ENCODE measurements at places on chromosomes 12 and 14. TPM values are rescaled to one million over a fixed set of nuclear protein-coding genes. Genes with fewer than 3 reads are reported as not detected.

DPPA3 gene
- total RNA-seq = not detected

DNA sequence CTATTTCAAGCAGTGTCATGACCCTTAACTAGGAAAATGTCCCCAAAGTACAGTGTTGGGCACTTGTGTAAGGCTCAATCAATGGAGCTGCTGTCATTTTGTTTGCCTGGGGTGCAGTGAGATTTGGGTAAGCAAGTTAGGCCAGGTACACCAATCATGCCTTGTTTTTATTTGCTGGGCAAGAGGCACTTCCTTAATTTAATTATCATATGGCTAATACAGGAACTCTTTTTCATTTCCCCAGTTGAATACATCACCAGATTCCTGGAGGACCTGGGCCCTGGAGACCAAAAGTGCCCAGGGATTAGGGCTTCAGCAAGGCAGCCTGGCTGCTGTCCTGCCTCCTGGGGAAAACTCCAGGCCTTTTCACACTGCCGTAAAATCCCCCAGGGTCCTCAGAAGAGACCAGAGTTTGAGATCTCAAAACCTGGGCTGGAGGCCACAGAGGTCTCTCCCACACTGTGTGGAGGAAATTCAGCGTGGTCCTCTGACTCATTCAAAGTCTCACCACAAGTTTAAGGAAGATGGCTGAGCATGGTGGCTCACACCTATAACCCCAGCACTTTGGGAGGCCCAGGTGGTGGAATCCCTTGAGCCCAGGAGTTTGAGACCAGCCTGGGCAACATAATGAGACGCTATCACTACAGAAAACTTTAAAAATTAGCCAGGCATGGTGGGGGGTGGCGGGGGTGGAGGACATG is 28.4 kb upstream of the FOXN3 start:
- H3K27ac ChIP-seq = no peak overlapping the region
- no peak for DNase-seq
- H3K27me3 ChIP-seq = no peaks in the 10 kb centered on the region
- no peaks in the 10 kb centered on the region for H3K36me3 ChIP-seq
- H3K4me1 ChIP-seq = peaks cover 2% of the 10 kb centered on the region

- peaks cover 48% of the 10 kb centered on the region for H3K36me3 ChIP-seq
- H3K4me3 ChIP-seq = no peak overlapping the region
- no peak overlapping the region for H3K27ac ChIP-seq
- H3K4me1 ChIP-seq = peaks cover 19% of the 10 kb centered on the region
Measured at GRCh38 chr12:120110550-120111501, 5.7 kb downstream of the RAB35 start.

DNA sequence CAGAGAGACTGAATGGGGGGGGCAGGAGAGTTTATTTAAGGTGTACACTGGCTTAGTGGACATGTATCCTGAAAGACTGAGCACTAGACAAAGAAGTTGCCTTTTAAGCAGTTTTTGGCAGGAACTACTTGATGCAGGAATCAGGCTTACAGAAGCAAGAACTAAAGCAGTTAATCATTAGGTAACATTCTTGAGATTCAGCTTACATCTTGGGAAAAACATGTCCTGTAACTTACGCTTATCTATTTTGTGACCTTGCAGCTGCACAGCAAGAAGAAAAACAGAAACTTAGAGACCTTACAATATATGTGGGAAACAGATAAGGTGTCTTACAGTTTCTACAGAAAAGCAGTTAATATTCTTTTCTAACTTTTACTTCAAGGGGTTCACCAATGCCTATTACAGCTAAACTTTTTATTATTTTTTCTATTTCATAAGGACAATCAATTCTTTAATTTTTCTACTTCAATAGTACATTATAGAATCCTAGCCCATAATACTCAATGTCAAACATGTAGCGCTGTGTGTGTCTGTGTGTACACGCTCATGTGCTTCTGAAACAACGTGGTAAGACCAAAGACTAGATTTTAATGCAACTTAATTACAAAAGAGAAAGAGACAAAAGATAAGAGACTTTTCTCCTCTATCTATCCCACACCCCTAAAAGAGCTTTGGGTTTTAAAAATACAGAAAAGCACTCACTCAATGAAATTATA is 276.9 kb downstream of the PRKD1 start:
- H3K27ac ChIP-seq = no peak overlapping the region
- H3K4me1 ChIP-seq = peaks cover 4% of the 10 kb centered on the region
- H3K27me3 ChIP-seq = no peaks in the 10 kb centered on the region

DNA sequence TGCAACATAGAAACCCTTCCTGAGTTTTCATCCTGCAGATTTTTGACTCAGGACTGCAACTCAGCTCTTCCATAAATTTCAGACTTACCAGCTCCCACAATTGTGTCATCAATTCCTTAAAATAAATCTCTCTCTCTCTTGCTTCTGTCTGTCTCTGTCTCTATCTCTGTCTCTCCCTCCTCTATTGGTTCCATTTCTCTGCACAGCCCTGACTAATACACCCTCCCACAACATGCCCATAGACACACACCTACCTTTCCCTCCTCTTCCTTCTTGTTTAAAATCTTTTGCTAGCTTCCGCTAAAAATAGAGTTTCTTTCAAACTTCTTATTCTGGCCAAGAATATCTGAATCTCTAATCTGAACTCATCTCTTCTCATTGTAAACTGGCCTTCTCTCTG is 22.9 kb upstream of the PTHLH start:
- H3K36me3 ChIP-seq = no peaks in the 10 kb centered on the region
- H3K4me1 ChIP-seq = no peaks in the 10 kb centered on the region
- no peaks in the 10 kb centered on the region for H3K27me3 ChIP-seq
- no peak overlapping the region for H3K4me3 ChIP-seq

GRCh38 chr14:23121361-23121771 is 2.3 kb upstream of the CEBPE start:
- no peak overlapping the region for H3K27ac ChIP-seq
- H3K36me3 ChIP-seq = no peaks in the 10 kb centered on the region
- peaks cover 12% of the 10 kb centered on the region for H3K4me1 ChIP-seq

GRCh38 chr14:25412998-25413397 is 363.1 kb upstream of the STXBP6 start:
- no peaks in the 10 kb centered on the region for H3K27me3 ChIP-seq
- no peak overlapping the region for H3K4me3 ChIP-seq
- H3K27ac ChIP-seq = peak overlapping the region; percentile 48
- H3K36me3 ChIP-seq = no peaks in the 10 kb centered on the region
- peaks cover 6% of the 10 kb centered on the region for H3K4me1 ChIP-seq
- peak; percentile 63 for DNase-seq

GRCh38 chr12:116201908-116202307 is 75.6 kb downstream of the MED13L start:
- no peak overlapping the region for H3K4me3 ChIP-seq
- H3K4me1 ChIP-seq = peaks cover 4% of the 10 kb centered on the region
- H3K27ac ChIP-seq = peak overlapping the region; percentile 49
- no peaks in the 10 kb centered on the region for H3K36me3 ChIP-seq
- DNase-seq = peak; percentile 49

DNA sequence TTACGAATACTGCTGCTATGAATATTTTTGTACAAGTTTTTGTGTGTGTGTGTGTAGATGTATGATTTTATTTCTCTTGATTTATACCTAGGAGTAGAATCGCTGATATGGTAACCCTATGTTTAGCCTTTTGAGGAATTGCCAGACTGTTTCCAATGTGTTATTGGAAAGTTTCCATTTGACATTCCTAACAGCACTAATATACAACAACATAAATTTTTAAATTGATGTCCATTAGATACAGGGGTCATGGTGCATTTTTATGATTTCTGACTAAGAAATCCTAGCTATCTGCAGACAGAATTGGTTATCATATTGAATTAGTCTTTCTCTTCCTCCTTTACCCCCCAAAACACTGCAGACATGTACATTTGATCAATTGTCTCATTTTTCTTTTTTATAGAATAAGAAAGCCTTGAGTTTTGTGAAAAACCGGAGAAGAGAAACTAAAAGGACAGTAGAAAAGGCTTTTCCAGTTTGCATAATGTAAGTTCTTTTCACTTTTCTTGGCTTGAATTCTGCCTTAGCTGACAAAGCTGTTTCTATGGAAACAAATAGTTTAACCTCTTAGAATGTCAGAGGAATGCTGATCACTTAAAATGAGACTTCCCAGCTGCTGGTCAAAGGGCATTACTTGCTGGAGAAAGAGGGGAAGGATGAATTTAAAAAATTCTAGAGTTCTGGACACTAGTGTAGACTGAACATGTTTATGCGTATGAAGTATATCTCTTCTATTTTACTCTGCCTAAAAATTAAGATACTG is 28.2 kb downstream of the PALS1 start:
- peaks cover 5% of the 10 kb centered on the region for H3K4me1 ChIP-seq
- H3K27ac ChIP-seq = peak overlapping the region; percentile 80
- H3K36me3 ChIP-seq = no peaks in the 10 kb centered on the region
- H3K27me3 ChIP-seq = no peaks in the 10 kb centered on the region
- DNase-seq = no peak

RPL10L gene
- not detected for total RNA-seq

- H3K36me3 ChIP-seq = no peaks in the 10 kb centered on the region
- H3K27ac ChIP-seq = no peak overlapping the region
- no peak overlapping the region for H3K4me3 ChIP-seq
- no peaks in the 10 kb centered on the region for H3K27me3 ChIP-seq
- H3K4me1 ChIP-seq = no peaks in the 10 kb centered on the region
Measured at GRCh38 chr14:96792003-96792402, 5.2 kb upstream of the VRK1 start.

JPH4 gene
- 12.5 TPM for total RNA-seq

DNA sequence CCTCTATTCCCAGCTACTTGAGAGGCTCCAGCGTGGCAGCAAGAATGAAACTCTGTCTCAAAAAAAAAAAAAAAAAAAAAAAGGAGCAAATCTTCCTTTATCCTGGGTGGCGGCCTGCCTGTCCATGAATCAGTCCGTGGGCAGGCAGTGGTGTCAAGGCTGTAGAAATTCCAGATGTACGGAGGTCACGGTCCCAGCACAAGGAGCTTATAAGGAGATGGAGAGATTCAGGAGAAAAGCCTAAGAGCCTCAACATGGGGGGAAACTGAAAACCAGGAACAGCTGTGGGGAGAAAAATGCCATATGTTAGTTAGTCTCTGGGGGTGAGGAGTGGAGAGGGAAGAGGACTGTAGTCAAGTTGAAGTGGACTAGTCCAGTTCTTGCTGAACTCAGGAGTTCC is 130.5 kb upstream of the CRY1 start:
- H3K27me3 ChIP-seq = no peaks in the 10 kb centered on the region
- H3K4me1 ChIP-seq = peaks cover 4% of the 10 kb centered on the region
- H3K27ac ChIP-seq = no peak overlapping the region
- H3K4me3 ChIP-seq = no peak overlapping the region
- DNase-seq = no peak

GRCh38 chr14:92502541-92503286 is 10.9 kb upstream of the RIN3 start:
- no peaks in the 10 kb centered on the region for H3K27me3 ChIP-seq
- H3K4me1 ChIP-seq = peaks cover 17% of the 10 kb centered on the region
- no peak for DNase-seq
- no peaks in the 10 kb centered on the region for H3K36me3 ChIP-seq
- no peak overlapping the region for H3K27ac ChIP-seq

DNA sequence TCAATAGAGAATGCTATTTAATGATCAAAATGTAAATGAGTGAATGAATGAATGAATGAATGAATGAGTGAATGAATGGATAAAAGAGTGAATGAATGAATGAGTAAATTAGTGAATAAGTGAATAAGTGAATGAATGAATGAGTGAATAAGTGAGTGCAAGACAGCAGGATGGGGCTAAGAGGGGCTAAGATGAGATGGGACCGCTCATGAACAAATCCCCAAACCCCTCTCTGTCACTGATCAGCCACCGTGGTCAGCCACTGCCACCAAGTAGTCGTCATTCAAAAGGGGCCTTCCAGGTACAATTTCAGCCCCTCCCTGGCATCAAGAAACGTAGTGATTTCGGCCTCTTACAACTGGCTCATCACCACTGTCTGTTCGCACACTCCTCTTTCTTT is 79.2 kb downstream of the BCL11B start:
- no peak overlapping the region for H3K27ac ChIP-seq
- no peak for DNase-seq
- no peaks in the 10 kb centered on the region for H3K36me3 ChIP-seq

DNA sequence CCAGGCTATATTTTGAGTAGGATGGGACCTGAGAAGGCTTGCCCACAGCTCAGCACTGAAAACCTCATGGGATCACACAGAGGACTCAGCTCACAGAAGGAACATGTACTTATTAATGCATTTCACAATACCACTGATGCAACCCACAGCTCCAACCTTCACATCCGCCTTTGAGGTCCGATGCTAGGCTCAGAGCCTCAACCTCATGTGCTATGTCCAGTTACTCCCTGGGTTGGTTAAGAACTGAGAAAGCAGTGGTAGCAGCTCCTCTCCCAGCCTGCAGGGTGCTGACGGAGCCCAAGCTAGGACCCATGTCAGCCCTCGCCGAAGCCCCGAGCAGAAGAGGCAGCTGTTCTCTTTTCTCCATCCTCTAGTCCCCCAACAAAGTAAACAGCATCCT is 52.9 kb downstream of the SPTB start:
- peaks cover 31% of the 10 kb centered on the region for H3K4me1 ChIP-seq
- H3K27ac ChIP-seq = no peak overlapping the region
- no peaks in the 10 kb centered on the region for H3K27me3 ChIP-seq
- peaks cover 5% of the 10 kb centered on the region for H3K36me3 ChIP-seq
- no peak for DNase-seq

TAS2R7 gene
- total RNA-seq = 0.33 TPM

GRCh38 chr12:31261744-31262143 is 64.2 kb downstream of the SINHCAF start:
- H3K27me3 ChIP-seq = no peaks in the 10 kb centered on the region
- no peaks in the 10 kb centered on the region for H3K36me3 ChIP-seq
- H3K27ac ChIP-seq = no peak overlapping the region

GRCh38 chr12:24937553-24938244 is 11.2 kb downstream of the BCAT1 start:
- H3K4me1 ChIP-seq = no peaks in the 10 kb centered on the region
- no peak overlapping the region for H3K4me3 ChIP-seq
- no peak for DNase-seq
- no peaks in the 10 kb centered on the region for H3K27me3 ChIP-seq

- H3K27ac ChIP-seq = no peak overlapping the region
- H3K27me3 ChIP-seq = no peaks in the 10 kb centered on the region
- peaks cover 86% of the 10 kb centered on the region for H3K36me3 ChIP-seq
- no peaks in the 10 kb centered on the region for H3K4me1 ChIP-seq
Measured at GRCh38 chr12:132066345-132066685, 77.8 kb downstream of the DDX51 start.

DNA sequence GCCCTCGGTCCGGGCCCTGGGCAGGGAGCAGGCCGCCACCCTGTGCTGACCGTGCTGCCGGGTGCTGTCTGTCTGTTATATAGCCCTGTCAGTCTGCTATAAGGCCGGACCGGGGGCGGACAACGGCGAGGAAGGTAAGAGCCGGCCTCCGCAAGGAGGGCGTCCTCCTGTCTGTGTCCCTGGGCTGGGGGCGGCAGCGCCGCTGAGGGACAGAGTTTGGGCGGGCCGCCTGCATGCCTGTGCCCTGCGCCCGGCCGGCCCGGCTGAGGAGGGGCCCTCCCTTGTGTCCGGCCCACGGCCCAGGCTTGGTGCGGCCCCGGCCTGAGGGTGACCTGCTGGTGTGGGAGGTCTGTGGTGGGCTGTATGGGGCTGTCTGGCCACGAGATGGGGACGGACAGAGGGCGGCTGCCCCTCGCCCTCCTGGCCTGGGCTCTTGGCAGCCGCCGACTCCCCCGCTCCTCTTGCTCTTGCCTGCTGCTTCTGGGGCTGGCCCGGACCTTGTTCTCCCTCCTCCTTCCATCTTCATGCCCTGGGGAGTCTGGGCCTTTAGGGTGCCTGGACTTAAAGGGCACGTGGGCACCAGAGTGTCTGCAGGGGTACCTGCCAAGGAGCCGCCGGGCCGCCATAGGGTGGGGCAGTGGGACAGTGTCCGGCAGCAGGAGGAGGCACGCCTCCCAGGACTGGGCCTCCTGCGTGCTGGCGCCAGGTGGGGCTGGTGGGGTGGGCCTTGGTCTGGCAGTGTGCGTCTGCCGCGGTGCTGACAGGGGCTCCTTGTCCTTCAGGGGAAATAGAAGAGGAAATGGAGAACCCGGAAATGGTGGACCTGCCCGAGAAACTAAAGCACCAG is 25.1 kb upstream of the CRIP2 start:
- no peaks in the 10 kb centered on the region for H3K27me3 ChIP-seq
- no peak overlapping the region for H3K27ac ChIP-seq
- peaks cover 8% of the 10 kb centered on the region for H3K4me1 ChIP-seq
- DNase-seq = no peak
- peaks cover 97% of the 10 kb centered on the region for H3K36me3 ChIP-seq

All from spinal cord (tissue), 10 donors.